Neural progenitor cell (in vitro differentiated cells): ENCODE measurements at places on chromosomes 1 and 21. TPM values are rescaled to one million over a fixed set of nuclear protein-coding genes. Genes with fewer than 3 reads are reported as not detected.

DNA sequence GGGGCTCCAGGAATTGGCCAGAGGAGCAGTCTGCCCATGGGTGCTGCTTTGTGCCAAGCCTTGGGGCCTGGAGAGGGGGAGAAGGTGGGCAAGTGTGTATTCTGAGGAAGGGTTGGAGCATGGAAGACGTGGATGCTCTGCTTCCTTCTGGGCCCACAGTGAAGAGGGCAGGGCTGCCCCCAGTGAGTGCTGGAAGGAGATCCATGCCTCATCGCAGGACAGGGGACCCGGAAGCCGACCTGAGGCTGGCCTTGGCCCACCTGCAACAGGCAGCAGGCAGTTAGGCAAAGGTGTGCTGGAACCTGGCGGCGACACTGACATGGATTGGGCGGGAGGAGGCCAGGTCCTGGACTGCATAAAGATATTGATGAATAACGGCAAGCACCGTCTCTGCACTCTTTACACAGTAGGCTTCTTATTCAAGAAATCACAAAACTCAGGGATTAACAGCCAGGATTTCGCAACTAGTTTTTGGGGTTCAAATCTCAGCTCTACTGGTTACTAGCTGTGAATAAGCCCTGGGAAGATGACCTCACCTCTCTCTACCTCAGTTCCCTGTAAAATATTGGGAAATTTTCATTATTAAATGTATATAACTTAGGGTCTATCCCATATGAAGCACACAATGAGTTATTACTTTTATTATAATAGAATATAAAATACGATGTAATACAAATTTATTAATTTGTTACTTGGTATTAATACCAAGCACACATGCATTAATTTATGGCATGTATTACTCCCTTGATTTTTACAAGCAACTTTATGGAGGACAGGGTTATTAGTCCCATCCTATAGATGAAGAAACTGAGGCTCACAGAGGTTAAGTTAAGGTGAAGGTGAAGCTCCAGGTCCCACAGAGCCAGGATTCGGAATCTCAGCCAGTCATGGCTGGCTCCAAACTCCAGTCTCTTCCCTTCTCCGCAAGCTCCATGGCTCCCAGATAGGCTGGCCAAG is 62.3 kb downstream of the DHRS3 start:
- no peak for DNase-seq

GRCh38 chr1:75127916-75128717 is 6.1 kb upstream of the LHX8 start:
- no peak for DNase-seq

DNA sequence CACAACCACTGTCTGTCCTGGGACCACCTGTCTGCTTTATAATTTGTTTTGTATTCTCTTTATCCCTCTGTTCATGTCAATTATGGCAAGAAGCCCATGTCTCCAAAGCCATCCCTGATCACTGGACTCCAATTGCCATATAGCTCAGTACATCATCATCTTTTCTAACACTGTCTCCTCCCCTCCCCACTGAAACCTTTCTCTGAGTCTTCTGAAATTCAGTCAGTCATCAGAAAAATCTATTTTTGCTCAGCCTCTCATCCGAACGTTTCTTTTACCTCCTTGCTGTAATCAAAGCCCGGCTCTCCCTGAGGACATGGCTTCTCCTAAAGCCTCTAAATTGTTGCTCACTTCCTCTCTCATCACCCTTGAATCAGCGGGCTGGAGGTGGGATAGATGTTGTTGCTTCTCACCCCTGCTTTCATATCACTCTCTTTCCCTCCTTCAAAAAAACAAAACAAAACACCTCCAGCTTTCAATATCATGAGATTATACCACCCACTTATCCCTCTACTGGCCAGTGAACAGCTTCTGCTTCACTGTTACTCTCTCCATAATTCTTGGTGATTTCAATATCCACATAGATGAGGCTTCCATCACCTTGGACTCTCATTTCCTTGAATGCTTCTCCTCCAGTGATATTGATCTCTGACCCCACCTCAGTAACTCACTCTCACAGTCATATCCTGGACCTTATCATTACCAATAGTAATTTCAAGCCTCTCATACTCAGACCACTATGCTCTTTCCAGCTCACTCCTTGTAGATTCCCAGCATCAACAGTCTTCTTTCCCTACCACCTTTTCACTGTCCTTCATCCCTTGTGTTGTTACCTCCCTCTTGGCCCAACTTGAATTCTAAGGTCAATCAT is 27.8 kb downstream of the RAB3B start:
- DNase-seq = no peak

DNA sequence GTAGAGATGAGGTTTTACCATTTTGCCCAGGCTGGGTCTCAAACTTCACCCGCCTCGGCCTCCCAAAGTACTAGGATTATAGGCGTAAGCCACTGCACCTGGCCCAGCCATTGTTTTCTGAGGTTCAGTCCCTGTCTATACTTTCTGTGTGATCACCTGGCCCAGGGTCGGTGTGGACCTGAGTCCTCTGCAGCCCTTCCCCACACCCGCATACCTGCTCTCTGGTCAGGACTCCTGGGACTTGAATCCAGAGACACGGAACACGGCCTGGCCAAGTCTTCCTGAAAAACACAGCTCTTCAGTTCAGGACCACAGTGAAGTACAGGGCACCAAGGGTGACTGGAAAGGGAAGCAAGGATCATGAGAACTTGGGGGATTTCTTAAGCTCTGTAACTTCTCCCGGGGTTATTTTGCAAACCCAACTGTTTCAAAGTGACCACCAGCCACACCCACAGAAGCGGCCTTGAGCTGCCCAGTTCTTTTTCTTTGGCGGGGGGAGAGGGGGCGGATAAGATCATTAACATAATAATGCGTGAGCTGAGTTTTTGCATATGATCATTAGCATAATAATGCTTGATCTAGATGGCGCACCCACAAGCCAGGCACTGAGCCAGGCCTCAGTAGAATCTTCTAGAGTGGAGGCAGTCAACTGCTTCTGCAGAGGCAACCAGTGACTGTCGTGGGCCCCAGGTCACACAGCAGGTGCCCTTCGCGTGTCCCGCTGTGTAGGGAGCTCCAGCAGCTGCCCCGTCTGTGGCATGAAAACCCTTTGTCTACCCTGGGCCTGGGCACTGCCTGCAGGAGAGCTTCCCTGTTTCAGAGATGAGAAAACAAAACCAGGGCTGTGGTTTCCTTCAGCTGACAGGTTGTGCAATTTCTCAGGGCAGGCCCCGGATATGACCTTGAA is 1.7 kb upstream of the NADK start:
- DNase-seq = peak; percentile 25

Gene HHIPL2
- 0.09 TPM in 1 of 2 replicates, not detected in the other for total RNA-seq

Gene ARHGAP29
- total RNA-seq = 11.4 and 14.8 TPM in 2 replicates
